ENCODE measurements at places on chromosomes 5 and 9.

- DNase-seq = no peak
These were observed 30.0 kb upstream of the MATR3 start for GRCh38 chr5:139263536-139263935.

DNA sequence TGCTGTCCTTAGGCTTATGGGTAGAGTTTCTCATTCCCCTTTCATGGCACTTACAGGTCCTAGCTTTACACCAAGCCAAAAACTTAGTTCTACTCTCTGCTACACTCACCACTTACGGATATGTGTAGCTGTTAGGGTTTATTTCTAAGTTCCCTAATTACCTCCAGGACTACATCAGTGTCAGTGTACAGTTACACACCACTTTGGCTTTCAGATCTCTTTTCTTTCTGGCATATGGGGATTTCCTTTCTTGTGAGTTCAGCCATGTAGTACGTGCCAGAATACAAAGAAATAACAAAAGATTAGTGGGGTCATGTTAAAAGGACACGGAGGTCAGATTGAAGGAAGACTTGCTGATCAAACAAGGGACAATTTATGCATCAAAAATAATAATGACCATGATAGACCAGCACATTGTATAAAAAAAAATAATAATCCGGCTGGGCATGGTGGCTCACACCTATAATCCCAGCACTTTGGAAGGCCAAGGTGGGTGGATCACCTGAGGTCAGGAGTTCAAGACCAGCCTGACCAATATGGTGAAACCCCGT, 41.8 kb downstream of the LYRM7 start:
- no peak for DNase-seq

DNA sequence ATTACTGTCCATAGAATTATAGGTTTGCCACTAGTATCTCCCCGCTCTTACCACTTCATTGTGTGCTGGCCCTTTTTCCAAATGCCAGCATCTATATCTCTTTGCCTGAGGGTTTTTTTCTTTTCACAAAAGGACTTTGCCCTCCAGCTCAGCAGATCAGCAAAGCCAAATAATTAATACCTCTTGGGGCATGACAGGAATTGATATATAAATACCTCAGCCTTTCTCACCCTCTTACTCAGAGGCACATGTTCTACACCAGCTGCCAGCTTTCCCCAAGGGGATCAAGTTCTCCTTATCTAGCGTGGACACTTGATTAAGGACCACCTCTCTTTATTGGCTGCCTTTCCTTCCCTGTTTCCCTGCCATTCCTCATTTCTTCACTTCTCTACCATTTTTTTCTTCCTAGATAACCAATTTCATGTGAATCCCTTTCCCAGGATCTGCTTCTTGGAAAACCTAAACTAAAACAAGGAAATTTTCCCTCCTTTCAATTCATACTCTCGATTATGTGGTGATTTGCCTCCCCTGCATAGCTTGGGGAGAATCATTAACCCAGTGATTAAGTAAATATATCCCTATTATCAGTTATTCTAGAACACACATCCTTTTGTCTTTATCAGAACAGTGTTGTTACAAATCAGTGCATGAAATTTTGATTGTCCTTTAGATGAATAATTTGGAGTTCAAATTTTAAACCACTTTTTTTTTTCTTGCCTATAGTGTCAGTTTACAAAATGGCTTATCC, 6.9 kb upstream of the NUDT12 start:
- DNase-seq = no peak

DNA sequence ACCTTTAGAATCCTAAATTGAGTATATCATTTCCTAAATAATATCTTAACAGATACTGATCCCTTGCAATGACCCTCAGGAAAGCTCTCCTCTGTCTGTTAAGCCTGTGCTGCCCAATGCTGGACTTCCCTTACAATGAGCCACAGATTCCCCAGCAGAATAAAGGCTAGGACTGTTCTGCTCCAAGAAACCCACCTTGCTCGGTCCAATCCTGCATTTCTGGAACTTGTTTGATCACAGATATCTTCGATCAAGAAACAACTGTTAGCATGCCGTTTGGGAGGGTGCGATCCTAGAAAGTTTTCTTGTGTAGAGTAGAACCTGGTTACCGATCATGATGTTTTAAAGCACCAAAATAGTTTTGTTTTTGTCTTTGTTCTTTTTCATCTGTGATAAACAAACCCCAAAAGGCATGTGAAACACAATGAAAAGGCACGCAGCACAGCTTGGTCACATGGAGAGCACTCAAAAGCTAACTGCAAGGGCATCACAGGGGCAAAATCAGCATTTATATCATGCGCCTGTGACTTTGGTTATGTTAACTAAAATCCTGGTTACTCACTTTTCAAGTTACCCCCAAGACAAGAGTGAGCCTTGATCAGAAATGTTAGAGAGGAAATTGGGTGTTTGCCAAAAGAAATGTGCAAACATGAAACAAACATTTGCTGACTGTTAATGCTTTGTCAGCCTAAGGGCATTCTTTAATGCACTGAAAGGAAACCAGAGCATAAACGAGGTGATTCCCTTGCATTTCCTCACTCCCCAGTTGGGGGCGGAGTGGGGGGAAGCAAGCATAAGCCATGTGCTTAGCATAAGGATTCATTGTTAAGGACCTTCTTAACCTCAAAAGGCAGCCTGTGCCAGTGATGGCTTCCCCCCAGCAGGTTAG, 61.9 kb upstream of the ADAMTS16 start:
- no peak for DNase-seq

DNA sequence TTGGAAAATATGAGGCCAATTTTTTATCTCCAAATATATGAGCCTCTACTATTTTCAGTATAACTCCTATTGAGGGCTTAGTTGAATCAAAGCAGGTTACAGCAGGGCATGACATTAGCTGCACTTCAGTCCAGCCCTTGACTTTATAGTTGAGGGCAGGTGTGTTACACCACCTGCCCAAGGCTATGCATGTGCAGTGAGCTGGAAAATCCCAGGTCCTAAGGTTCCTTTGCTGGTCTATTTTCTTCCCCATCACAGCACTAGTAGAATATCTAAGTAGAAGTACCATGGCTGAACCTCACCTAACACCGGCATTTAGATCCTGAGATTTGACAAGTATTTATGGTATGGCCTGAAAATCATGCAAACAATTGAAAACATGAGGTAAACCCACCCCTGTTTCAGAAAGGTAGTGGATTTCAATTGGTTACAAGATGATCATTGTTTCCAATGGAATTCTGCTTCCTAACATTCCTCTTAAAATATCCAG, 201.1 kb downstream of the SEMA5A start:
- no peak for DNase-seq

Measured in stimulated activated CD8-positive, alpha-beta memory T cell treated with anti-CD3 and anti-CD28 coated beads, Interleukin-2, amount 100 ng/mL, for 1 hour (primary cell).